ENCODE measurements at places on chromosomes 2 and 18.

DNA sequence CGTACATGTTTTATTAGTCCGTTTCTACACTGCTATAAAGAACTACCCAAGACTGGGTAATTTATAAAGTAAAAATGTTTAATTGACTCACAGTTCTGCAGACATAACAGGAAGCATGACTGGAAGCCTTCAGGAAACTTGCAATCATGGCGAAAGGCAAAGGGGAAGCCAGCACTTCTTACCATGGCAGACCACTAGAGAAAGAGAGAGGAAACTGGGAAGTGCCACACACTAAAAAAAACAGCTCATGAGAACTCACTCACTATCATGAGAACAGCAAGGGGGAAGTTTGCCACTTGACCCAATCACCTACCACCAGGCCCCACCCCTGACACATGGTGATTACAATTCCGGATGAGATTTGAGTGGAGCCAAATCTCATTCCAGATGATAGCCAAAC lies 466.2 kb downstream of the IRS1 start:
- no peak for DNase-seq

- peak; percentile 88 for DNase-seq
These were observed 25.3 kb upstream of the NOTO start for GRCh38 chr2:73176881-73177644.

DNA sequence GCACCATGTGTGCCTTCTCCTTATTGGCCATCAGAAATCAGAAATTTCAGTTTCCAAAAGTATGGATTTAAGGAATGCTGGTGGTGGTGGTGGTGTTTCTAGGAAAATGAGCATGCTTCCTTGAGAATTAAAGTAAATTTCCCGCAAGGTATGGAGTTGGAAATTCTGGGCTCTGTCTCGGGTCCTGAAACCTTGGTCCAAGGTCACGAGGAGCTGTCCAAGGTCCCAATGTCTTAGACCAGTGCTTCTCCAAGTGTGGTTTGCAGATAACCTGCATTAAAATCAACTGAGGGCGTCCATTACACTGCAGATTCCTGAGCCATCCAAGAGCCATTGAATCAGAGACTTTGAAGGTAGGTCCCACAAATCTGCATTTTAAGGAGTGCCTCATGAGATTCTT lies 210.9 kb upstream of the PKDCC start:
- no peak for DNase-seq

DNA sequence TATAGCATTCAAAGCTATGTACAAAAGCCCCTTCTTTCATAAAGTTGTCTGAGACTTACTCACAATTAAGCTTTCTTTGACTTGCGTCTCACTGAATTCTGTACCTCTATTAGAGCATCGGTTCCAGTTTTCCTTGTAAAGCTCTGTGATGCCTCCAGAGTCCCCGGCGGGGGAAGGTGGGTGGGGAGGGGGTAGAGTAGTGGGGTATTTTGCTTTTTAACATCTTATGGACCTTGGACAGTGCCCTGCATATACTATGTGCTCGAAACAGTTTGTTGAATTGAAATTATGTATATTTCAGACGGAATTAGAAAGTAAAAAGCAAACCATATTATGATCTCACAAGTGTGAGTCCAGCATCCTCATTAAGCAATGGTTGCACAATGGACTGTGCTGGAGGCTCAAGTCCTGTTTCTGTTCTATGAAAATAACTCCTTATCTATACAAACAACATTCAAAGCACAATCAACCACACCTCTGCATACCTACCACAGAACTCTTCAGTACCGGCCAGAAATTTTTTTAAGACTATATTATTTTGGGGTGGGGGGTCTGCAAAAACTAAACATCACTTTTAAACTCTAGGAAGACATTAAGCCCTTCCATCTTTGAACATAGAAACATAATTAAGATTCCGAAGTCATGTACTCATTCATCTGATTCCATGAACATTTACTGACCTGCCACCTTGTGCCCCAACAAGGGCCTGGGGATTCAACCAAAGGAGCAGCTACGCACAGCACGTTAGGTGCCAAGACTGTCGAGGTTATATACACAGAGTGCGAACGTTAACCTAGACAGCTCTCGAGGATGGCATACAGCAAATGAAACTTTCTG lies 908 bp downstream of the STAT1 start:
- no peak for DNase-seq

- no peak for DNase-seq
These were observed 10.0 kb upstream of the DIS3L2 start for GRCh38 chr2:231951452-231952035.

- DNase-seq = no peak
These were observed 21.6 kb downstream of the ASAP2 start for GRCh38 chr2:9228088-9228751.

- DNase-seq = no peak
These were observed 2070.4 kb upstream of the CELF4 start for GRCh38 chr18:39635966-39636365.

DNA sequence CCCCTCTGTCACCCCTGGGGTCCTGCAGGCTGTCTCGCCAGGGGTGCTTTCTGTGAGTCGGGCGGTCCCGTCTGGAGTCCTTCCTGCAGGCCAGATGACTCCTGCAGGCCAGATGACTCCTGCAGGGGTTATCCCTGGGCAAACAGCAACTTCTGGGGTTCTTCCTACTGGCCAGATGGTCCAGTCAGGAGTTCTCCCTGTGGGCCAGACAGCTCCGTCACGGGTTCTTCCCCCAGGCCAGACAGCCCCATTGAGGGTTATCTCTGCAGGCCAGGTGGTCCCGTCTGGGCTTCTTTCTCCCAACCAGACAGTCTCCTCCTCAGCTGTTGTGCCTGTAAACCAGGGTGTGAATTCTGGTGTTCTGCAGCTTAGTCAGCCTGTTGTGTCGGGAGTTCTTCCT lies 27.6 kb downstream of the ADNP2 start:
- no peak for DNase-seq

GRCh38 chr2:173831312-173832229 lies 133.6 kb downstream of the SP3 start:
- no peak for DNase-seq

DNA sequence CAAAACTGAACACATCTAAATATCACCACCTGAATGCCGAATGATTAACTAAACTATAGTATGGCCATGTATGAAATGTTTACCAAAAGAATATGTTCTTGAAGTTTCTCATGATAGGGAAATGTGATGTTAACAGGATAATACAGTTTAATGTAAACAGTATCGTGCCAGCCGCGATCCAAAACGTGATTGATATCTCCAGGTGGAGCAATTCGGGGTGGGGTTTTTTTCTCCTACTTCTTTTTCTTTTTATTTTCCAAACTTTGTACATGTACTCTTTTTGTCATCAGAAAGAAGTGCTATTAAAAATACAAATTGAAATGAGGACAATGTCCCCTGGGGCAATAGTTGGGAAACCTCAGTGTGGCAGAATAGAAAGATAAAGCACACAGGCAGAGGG lies 4.0 kb upstream of the BIN1 start:
- no peak for DNase-seq

- DNase-seq = no peak
These were observed 61.0 kb downstream of the RBMS1 start for GRCh38 chr2:160432633-160433032.

Measured in mesothelial cell of epicardium (in vitro differentiated cells).